NCI-H187 (cell line): ENCODE measurements at places on chromosomes 7 and 10.

- DNase-seq = no peak
Measured at GRCh38 chr7:55140221-55140940, 121.6 kb downstream of the EGFR start.

DNA sequence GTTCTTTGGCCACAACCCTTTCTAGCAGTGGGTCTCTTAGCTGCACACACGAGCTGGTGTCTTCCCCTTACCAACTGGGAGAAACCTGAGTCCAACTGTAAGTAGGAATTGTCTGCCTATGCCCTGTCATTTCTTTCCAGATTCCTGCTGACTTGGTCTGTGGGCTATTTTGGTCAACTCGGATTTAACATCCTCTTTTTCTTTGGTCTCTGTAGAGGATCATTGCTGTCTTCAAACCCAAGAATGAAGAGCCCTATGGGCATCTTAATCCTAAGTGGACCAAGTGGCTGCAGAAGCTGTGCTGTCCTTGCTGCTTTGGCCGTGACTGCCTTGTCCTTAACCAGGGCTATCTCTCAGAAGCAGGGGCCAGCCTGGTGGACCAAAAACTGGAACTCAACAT is 10.3 kb downstream of the PI4K2A start:
- DNase-seq = no peak

- no peak for DNase-seq
Measured at GRCh38 chr7:84908196-84908793, 278.6 kb downstream of the SEMA3D start.

DNA sequence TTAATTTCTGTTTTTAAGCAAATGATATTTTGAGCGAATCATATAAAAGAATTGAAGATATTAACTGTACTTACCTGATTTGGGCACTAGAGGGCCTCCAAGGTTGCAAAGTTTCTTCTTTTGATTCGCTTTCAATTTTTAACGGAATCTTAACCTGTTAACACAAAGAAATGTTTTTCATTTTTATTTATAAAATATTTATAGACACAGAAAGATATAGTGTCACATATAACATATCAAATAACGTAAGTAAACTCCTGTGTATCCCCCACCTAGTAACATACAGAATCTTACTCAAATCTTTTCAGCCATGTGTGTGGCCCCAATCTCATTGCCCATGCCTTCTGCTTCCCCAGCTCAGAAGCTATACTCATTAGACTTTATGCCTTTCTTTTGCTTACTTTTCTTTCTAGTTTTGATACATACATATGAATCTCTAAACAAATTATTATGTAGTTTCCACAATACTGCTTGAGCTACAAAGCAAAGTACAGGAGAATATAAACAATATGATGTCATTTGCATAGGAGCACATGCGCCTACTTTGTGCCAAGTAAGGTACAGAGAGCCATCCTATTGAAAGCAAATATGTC is 49.5 kb upstream of the ZPBP start:
- DNase-seq = no peak

- DNase-seq = no peak
Measured at GRCh38 chr10:79937701-79938151, 11.2 kb downstream of the SFTPD start.

DNA sequence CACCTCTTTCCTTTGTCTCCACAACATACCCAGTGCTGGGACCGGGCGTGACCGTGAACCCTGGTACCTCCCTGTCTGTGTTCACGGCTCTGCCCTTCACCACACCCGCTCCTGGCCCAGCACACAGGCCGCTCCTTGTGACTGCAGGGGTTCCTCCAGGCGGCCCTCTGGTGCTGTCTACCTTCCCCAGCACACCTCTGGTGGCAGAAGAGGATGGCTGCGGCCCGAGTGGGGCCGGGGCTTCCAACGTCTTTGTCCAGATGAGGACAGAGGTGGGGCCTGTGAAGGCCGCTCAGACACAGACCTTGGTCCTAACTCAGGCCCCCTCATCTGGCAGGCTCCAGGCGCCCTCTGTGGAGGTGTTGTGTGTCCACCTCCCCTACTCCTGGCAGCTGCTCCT is 55.4 kb upstream of the SGMS1 start:
- DNase-seq = no peak

DNA sequence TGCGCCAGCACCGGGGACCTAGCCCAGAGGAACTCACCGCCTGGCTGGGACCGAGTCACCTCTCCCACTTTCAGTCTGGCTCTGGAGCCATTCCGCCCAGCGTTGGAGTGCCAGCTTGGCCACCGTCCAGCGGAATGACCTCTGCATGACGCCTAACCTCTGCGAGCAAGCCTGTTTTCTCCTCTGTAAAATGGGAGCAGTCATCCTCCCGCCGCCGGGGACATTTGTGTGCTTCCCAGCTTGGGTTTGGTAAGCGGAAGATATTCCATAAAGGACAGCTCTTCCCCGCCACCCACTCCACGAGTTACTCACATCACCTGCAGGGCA is 1.3 kb upstream of the ZCCHC24 start:
- no peak for DNase-seq

- no peak for DNase-seq
Measured at GRCh38 chr10:13346283-13347042, 1.6 kb downstream of the SEPHS1 start.

DNA sequence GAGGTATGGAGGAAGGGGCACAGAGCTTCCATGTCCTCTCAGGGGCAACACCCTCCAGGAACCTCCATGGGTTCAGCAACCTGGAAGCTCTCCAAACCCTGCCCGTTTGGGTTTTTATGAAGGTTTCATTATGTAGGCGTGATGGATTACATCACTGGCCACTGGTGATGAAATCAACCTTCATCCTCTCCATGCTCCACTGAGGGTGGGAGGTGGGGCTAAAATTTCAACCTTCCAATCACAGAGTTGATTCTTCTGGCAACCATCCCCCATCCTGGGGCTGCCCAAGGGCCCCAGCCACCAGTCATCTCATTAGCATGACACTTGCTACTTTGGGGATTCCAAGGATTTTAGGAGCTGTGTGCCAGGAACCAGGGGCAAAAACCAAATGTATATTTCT is 90.1 kb downstream of the TEX36 start:
- DNase-seq = no peak

DNA sequence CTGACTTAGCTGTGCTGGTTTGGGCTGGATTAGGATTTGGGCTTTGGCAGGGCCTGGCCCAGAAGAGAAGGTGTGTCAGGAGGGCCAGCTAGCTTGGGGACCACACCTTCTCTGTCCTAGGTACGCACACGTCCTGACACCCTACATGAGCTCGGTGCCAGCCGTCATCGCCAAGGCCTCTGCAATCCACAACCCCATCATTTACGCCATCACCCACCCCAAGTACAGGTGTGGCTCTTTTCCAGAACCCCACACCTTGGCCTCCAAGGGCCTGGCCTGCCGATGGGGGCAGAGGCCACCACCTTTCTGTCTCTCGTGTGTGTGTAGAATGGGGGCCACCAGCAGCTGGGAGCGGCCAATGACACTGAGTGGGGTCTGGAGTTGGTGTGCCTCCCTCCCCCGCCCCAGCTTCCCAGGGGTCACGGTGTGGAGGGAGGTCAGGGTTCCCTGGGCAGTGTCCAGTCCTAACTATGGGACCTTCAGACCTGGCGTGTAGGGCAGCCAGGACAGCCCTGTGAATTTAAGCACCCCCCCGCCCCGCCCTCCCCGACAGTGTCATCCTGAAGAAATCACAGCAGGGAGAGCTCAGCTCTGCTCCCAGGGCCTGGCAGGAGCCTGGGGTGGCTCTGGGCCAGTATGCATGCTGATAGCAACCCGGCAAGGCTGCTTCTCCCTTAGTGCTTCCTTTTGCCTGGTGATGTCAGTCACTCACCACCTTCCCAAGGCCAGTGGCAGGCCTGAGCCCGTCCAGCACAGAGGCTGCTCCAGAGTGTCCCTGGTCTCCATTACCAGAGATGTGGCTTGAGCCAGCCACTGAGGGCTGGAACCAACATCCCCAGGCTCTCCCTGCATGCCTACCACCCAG is 6.9 kb upstream of the LDB3 start:
- no peak for DNase-seq

GRCh38 chr10:57993302-57993701 is 274.4 kb downstream of the IPMK start:
- DNase-seq = no peak

DNA sequence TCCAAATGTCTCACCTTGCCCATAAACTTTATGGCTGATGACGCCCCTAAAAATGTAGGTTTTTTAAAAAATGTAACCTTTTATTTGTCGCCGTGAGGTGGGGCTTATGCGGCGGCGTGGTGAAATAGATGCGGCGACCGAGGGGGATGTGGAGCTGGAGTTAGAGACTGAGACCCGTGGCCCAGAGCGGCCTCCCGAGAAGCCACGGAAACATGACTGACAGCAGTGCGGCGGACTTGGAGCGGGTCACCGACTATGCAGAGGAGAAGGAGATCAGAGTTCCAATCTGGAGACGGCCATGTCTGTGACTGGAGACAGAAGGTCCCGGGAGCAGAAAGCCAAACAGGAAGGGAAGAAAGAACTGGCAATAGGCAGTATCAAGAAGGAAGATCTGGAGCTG is 46.5 kb downstream of the C7orf33 start:
- DNase-seq = no peak

GRCh38 chr10:61752111-61753011 is 89.6 kb downstream of the CABCOCO1 start:
- no peak for DNase-seq

- DNase-seq = no peak
Measured at GRCh38 chr7:149625947-149626392, 128.4 kb upstream of the ZNF746 start.

GRCh38 chr10:25555865-25556264 is 378.2 kb upstream of the MYO3A start:
- DNase-seq = no peak

- DNase-seq = no peak
Measured at GRCh38 chr7:33444511-33444910, 315.1 kb downstream of the BBS9 start.

DNA sequence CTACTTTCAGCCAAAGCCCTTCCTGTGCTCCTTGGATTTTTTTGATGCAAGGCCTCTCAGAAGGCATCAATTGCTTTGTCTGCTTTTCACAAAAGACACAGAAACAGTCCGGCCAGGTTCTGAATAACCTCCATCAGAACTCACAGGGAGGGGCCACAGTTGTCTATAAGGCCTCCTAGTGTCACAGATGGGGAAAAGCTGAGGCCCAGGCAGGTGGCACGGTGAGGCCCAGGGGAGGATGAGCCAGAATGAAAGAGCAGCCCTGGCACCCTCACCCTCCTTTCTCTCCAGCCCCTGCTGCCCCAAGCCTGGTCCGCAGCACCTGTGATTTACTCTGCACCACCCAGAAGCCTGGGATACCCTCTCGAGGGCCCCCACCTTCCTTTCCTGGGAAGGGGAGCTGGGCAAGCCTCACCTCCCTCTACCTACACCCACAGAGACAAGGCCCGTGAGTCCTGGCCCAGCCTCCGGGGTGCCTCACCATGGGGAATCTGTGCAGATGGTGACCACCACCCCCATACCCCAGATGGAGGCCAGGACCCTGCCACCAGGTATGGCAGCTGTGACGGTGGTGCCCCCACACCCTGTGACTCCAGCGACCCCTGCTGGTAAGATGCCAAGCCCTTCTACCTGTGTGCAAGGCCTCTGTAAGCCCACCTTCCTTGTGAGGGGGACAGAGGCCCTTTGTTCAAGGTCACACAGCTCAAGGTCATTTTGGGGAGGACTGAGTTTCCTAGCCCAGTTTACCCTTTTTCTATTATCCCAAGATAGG is 26.2 kb upstream of the ZNF467 start:
- no peak for DNase-seq

- DNase-seq = no peak
Measured at GRCh38 chr10:63467841-63468240, 2.1 kb upstream of the JMJD1C start.

GRCh38 chr7:2087744-2088143 is 145.0 kb downstream of the MAD1L1 start:
- no peak for DNase-seq

GRCh38 chr10:17872191-17873091 is 63.3 kb downstream of the MRC1 start:
- no peak for DNase-seq

GRCh38 chr7:47256016-47256415 is 325.9 kb downstream of the TNS3 start:
- DNase-seq = no peak

DNA sequence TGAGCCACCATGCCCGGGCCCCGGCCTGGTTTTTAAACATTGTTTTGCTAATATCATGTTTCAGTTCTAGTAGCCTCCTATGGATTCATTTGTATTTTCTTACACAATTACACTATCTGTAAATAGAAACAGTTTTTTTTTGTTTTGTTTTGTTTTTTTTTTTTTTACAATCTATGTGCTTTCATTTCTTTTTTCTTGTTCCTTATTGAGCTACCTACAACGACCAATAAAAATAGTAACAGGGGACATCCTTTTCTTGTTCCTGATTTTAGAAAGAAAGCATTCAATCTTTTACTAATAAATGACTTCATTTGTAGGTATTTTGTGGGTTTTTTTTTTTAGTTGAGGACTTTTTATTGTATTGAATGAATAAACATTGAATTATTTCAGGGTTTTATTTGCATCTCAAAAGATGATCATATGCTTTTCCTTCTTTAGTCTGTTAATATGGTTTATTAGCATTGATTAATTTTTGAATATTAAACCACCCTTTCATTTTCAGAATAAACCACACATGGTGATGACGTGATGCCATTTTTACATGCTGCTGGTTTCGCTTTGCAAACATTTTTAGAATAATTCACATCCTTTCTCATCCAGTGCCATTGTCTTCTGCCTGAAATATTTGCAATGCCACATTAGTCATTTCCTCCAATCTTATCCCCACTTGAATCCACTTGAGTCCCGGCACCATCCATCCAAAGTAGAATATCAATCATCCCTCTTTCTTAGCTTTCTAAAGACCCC is 18.1 kb upstream of the AKR1E2 start:
- no peak for DNase-seq

DNA sequence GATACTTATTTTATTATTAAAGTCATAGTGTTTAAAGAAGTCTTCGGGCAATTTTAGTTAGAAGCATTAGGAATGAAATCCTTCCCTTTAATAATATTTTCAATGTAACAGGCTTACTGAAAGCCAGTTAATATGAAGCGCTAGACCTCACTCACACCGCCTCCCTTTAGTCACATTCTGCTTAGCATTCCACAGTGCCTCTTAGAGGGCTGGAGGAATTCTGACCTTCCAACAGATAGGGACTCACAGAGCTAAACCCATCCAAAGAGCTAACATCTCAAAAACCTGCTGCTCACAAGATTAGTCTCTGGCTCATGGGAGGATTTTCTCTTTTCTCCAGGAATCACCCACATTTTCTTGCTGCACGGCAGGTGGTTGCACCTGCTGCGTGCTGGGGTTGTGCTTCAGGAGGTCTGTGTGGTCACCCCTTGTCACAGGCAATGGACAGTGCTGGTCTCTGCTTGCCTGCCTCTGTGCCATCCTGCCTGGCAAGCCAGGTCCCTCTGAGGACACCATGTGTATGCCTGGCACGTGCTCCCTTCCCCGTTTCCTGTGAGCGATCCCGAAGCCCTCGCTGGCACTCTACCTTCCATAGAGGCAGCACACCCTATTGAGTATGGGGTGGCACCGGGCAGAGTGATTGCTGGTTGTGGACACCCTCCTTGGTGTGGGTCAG is 91.8 kb downstream of the KLF6 start:
- DNase-seq = no peak

DNA sequence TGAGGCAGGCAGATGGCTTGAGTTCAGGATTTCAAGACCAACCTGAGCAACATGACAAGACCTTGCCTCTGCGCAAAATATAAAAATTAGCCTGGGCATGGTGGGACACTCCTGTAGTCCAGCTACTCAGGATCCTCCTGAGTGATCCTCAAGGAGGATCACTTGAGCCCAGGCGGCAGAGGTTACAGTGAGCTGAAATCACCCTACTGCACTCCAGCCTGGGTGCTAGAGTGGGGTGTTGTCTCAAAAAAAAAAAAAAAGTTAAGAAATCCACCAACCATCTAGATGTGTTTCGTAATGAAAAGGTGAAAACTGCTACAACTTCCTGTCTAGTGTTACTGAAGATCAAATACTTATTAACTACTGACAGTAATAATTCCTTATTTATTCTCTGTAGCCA is 8.1 kb downstream of the GLCCI1 start:
- DNase-seq = no peak
